Stimulated activated CD4-positive, alpha-beta T cell treated with anti-CD3 and anti-CD28 coated beads, Interleukin-1b, Interleukin-23, amount 100 ng/mL, for 1 hour (primary cell): ENCODE measurements at places on chromosomes 7 and 10.
A peak's percentile ranks its signal among the peaks of the same experiment; 100 is the strongest.

GRCh38 chr7:67724435-67724834 is 727.8 kb downstream of the TYW1 start:
- DNase-seq = no peak

- DNase-seq = peak; percentile 22
Measured at GRCh38 chr10:75043256-75044131, 68.0 kb upstream of the SAMD8 start.

DNA sequence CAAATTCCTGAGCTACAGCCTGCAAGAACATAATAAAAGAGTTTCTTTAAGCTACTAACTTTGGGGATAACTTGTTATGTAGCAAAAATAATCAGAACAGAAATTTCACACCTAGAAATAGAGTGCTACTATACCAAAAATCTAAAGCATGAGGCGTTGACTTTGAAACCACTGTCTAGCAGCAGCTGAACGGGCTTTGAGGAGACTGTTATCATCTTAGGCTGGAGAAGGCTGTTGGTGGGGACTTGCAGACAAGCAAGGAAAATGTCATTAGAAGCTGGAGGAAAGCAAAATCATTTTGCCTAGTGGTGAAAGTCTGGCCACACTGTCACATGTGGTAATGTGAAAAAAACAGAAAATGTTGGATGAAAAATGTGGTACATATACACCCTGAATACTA is 48.4 kb upstream of the ST8SIA6 start:
- DNase-seq = no peak

GRCh38 chr10:103775776-103776175 is 79.6 kb downstream of the SH3PXD2A start:
- no peak for DNase-seq

DNA sequence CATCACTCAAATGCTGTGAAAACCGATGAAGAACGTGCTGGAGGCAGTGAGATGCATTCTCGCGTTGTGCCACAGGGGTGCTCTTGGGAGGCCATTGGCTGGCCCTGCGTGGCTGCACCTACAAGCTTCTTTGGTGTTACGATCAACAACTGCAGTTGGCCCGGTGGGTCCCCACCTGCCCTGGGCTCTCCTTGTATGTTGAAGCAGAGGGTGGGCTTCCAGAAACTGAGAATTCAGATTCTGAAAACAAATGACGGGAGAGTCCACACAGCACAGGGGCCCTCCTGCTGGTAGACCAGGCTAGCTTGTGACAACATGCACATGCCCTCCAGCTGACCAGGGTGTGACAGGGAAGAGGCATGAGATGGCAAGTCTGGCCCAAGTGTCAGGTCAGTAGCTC is 23.7 kb upstream of the DDC start:
- DNase-seq = no peak

DNA sequence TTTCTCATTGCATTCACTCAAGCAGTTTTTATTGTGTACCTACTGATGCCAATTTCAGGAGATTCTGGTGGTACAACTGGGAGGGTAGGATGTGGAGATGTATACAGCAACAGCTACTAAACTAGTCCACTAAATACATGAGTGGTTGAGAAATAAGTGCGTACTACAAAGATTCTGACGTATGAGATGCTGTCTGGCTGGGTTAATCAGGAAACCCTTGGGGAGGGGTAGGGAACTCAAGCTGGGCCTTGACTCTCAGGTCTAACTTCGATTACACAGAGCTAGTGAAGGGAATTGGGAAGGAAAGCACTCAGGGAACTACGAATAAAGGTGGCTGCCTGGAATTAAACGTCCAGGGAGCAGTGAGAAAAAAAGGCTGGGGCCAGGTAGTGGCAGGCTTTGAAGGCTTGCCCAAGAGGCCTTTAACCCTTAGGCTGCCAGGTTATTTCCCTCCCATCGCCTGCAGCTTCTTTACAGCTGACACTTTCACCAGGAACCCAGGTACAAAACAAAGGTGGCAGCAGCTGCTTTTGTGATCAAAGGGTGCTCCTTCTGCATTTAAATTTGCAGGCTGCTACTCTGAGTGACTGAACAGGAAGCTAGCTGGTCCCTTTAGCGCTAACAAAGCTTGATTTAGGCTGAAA is 3.2 kb downstream of the MMS19 start:
- no peak for DNase-seq

- no peak for DNase-seq
Measured at GRCh38 chr10:59037018-59037389, 139.4 kb upstream of the PHYHIPL start.

- no peak for DNase-seq
Measured at GRCh38 chr7:2663960-2664359, 24.0 kb upstream of the AMZ1 start.

DNA sequence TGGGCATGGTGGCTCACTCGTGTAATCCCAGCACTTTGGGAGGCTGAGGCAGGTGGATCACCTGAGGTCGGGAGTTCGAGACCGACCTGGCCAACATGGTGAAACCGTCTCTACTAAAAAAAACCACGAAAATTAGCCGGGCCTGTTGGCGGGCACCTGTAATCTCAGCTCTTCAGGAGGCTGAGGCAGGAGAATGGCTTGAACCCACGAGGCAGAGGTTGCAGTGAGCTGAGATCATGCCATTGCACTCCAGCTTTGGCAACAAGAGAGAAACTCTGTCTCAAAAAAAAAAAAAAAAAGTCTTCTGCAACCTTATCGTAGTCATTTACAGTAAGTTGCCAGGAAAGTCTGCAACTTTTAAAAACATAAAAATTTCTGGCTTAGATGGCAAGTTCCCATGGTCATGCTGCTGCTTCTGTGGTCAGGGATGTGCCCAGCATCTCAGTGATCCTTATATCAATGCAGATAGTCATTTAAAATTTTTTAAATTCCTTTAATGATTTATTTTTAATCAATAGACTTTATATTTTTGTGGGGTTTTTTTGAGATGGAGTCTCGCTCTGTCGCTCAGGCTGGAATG is 15.6 kb downstream of the SUFU start:
- DNase-seq = no peak

- no peak for DNase-seq
Measured at GRCh38 chr10:70537398-70538194, 59.0 kb downstream of the PALD1 start.

GRCh38 chr7:21923658-21924057 is 22.0 kb downstream of the CDCA7L start:
- no peak for DNase-seq

DNA sequence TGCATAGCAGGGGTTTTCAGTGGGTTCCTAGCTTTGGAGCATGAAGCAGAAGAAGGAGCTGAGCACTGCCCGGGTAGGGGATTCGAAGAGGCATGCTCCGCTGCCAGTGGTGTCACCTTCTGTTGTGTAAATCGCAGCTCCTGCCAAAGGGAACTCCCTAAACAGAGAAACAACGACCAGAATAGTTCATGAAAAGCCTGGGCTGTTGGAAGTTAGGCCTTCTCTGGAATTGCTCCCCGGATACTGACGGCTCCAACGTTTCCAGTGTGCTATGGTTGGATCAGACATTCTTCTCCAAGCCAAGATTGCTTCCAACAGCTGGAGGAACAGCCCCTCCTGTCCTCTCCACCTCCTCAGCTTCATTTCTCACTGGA is 546.0 kb upstream of the FZD8 start:
- no peak for DNase-seq

GRCh38 chr7:142894112-142894984 is 8.8 kb upstream of the TRPV6 start:
- DNase-seq = no peak

DNA sequence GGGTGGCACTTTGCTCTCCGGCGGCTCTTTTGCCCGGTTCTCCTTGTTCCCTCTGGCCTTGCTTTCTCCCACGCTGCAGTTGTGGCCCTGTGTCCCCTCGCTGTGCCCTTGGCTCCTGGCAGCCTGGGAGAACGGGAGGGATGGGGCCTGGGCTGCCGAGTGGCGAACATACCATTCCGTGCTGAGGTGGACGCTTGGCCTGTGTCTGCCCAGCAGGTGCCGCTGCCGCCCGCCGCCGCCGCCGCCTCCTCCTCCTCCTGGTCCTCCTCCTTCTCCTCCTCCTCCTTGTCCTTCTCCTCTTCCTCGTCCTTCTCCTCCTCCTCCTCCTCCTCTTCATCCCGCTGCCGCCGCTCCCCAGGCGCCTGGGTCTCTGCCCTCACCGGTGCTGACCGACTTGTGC is 36.0 kb downstream of the AGAP3 start:
- DNase-seq = no peak

- DNase-seq = no peak
Measured at GRCh38 chr7:95517870-95518269, 32.1 kb downstream of the ASB4 start.

DNA sequence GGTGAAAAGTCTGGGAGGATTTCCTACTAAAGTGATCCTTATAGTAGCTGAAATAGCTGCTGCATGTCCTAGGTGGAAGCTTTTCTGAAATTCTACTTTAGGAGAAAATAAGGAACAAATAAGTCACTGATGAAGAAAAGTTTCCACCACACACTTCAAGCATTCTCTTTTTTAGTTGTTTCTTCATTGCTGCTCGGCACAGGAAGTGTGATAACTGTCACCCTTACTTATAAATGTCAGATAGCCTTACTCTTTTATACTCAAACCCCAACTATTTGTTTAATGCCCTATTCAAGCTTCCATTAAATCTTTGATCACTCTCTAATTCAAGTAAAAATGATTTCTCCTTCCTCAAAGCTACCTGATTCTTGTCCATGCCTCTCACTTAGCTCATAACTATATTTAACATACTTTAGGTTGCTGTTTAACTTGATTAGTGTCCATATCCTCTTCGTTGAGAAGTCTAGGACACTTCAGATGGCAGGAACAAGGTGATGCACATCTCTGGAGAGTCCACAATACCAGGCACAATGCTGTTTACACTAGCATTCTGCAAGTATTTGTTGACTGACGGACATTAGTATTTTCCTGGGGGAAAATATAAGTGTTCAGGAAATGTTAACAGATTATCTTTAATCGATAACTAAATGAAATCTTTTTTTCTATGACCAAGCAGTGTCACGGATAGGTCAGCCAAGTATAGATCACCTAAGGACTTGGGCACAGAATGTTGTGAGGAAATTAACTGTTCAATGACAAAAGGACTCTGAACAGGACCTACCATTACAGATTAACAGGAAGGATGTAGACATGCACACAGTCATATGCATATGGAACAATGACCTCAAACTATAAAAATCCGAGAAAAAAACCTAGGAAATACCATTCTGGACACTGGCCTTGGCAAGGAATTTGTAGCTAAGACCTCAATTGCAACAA is 67.4 kb downstream of the ZNF438 start:
- no peak for DNase-seq

DNA sequence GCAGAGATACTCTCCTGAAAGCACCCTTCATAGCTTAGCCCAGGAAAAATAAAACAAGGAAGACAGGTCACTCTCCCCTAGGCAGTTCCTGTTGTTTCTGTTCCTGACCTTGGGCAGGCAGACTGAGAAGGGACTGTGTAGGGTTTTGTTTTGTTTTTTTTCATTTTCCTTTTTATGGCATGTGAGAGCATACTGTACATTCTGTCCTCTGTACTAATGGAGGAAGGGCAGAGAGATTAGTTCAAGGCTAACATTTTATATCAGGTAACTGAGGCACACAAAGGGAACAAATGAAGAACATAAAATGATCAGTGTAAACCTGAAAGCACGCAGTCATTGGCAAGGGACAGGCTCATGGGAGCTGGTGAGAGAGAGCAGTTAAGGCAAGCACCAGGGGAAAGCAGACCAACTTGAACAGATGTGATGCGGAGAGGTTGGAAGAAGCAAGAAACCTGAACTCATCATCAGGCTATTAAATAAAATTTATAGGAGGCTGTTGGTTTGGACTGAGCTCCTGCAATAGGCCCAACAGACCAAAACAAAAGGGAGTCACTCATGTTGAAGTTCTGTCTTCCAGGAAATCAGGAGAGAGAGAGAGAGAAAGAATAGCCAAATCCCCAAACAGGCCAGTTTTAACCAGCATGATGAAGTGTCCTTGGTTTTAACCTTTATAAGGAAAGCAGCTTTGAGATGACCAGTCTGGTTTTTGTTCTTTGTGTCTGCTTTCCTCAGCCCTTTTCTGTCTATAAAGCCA is 34.1 kb upstream of the PDCD4 start:
- DNase-seq = no peak

DNA sequence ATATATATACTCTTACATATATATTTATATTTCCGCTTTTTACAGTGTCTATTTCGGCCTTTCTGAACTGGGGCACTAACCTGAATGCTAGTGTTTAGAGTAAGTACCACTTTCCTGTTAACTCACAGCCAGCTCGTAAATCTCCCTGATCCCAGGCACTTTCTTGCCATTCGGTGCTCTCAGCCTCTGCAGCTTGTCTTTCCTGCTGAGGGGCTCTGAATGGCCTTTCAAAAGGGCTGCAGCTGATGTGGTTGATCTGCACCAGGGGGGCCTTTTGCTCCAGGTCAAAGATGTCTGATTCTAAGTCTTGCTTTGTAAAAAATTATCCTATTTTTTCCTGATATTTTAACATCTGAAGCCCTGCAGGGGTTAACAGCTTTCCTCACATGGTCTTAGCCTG is 25.5 kb upstream of the HPS1 start:
- DNase-seq = no peak

DNA sequence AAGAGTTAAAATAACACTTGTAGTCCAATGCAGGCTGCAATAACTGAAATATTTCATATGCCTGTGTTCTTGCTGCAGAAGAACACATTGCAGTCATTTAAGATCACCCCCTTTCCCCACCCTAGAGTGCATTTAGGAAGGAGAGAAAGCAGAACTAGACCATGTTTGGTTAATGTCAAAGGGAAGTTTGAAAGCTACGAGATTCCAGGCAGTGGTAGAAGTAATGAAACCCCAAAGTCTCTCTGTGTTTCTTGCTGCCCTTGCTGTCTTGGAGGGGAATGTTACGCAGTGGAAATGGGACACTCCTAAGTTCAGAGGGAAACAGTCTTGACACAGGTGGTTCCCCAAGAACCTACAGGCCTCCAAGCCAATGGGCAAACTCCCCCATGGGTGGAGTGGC is 242.9 kb downstream of the PTEN start:
- no peak for DNase-seq

- DNase-seq = no peak
Measured at GRCh38 chr10:26044141-26044749, 110.2 kb downstream of the MYO3A start.

GRCh38 chr10:44020322-44021111 is 364.4 kb downstream of the CXCL12 start:
- DNase-seq = no peak

DNA sequence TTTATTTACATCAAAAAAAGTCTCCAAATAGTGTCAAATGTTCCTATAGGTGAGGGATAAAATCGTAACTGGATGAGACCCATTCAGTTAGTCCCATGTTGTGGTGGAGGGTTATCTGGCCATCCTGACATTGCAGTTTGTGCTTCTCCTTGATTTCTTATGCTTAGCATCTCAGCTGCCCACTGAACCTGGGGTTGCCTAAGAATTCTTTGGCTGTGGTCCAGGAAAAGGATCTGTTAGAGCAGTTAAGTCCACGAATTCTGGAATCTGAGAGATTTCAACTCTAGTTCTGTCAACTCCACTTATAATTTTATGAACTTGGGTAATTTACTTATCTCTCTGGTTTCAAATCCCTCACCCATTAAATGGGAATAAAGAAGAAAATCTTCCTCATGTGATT is 1673.4 kb downstream of the REEP3 start:
- DNase-seq = no peak

- no peak for DNase-seq
Measured at GRCh38 chr7:123024989-123025758, 29.7 kb upstream of the TAS2R16 start.

GRCh38 chr10:91652364-91652763 is 19.5 kb upstream of the PPP1R3C start:
- DNase-seq = no peak
